SK-N-DZ (cell line): ENCODE measurements at places on chromosomes 5 and 9.

GRCh38 chr9:130227833-130228232 lies 37.7 kb upstream of the HMCN2 start:
- DNase-seq: no peak

DNA sequence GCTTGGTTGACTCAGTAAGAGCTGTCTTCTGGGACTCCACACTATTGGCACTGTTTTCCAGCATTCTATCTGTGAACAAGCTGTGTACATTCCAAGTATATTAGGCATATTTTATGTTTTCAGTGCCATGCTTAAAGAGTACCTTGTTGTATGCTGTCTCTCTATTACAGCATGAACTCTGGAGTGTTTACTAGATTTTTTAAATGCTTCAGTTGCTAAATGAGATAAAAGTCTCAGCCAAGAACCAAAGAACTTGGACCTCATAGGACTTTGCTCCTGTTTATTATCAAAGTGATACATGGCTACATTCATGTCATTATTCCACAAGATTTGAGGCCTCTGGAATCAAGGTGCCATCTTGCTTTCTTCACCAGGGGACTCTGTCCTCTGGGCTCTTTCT lies 167.2 kb downstream of the C9orf152 start:
- no peak for DNase-seq

DNA sequence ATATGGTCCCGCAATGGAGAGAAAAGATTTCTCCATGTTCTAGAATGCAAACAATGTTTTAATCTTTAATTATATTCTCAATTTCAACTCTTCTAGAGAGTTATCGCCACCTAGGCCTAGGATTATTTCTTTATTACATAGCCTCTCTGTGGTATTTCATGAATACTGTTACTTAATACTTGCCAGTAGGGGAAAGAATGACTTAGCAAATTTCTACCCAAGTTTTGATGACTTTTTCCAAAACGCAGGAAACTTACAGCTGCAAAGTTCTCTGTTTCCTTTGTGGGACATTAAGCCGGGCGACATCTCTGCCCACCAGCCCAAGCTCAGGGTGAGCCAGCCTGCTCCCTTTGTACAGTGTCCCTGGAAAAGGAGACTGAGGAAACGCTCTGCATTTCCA lies 73.8 kb downstream of the MED27 start:
- DNase-seq: no peak

DNA sequence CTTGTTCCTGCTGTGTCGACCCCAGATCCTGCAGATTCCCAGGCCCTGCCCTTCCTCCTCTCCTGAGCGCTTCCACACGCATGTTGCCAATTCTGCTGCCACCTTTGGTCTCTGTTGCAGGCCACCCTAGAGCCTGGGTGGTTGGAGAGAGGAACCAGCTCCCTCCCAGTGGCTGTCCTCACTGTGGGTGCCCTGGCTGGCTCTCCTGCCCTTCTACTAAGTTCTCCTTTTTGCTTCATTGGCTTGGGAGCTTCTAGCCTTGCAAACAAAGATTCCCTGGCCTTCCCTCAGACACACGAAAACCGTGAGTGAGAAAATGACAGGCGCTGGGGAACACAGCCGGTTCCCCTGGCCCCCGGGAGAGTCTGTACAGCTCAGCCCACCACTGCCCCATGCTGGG lies 14.2 kb upstream of the NCS1 start:
- DNase-seq: no peak

DNA sequence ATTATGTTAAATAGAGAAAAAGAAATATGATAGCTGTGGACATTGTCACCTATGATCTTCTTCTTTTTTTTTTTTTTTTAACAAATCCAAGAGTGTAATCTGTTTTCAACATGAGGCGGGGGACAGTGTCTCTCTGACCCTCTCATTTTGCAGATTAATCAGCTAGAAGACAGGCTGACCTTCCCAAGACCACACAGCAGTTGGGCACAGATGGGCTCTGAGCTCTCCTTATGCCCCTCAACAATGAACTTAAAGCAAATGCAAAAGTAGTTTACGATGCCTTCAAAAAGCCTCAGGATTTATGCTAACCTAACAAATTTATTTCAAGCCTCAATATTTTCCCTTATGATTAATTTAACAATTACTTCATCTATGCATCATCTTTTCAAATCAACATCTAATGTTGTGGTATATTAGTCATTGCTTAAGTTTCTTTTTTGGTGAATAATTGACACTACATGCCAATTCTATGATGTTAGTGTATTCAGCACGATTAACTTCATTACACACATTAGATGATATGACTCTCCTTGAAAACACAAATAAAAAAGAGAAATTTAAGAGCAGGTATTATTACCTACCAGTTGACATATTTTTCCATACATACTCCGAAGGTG lies 7.4 kb downstream of the NFIL3 start:
- DNase-seq: no peak

- DNase-seq: no peak
These were observed 41.4 kb upstream of the TIFAB start for GRCh38 chr5:135493406-135494180.

DNA sequence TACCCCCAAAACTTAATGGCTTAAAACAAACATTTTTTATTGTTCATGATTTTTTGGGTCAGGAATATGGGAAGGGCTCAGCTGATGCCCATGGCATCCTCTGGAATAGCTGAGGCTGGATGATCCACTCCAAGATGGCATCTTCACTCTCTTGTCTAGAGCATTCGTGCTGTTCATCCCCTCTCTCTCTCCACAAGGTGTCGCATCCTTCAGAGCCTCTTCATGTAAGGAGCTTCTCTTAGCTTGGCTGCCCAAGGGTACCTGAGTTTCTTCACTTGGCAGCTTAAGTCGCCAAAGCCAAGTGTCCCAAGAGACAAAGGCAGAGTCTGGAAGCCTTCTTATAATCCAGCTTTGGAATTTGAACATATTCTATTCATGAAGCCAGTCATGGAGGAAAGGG lies 294.7 kb downstream of the CHSY3 start:
- peak; percentile 35 for DNase-seq

DNA sequence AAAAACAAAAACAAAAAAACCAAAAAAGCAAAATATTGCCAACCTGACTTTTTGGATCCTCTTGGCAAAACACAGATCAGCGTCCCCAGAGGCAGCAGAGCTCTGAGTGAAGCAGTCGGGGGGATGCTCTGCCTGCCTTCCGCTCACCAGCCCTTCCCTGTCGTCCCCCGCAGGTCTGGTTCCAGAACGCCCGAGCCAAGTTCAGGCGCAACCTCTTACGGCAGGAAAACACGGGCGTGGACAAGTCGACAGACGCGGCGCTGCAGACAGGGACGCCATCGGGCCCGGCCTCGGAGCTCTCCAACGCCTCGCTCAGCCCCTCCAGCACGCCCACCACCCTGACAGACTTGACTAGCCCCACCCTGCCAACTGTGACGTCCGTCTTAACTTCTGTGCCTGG lies 20.7 kb downstream of the LHX2 start:
- no peak for DNase-seq

DNA sequence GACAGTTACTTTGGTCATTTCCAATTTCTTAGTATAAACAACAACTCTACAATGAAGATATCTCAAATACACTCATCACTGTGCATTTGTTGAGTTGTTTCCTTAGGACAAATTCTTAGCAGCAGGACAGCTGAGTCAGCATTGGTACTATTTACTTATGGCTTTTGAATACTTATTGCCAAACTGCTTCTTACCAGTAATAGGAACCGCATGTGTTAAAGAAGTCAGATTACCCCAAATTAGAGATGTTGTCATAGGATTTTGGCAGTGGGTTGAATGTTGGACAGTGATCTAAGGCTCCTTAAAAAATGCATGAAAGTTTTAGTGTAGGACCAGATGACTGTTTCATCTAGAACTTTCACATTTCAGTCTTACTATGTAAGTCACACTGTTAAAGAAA lies 280.1 kb upstream of the DMRT1 start:
- DNase-seq: no peak

- no peak for DNase-seq
These were observed 199.6 kb downstream of the SYK start for GRCh38 chr9:91001146-91001611.

DNA sequence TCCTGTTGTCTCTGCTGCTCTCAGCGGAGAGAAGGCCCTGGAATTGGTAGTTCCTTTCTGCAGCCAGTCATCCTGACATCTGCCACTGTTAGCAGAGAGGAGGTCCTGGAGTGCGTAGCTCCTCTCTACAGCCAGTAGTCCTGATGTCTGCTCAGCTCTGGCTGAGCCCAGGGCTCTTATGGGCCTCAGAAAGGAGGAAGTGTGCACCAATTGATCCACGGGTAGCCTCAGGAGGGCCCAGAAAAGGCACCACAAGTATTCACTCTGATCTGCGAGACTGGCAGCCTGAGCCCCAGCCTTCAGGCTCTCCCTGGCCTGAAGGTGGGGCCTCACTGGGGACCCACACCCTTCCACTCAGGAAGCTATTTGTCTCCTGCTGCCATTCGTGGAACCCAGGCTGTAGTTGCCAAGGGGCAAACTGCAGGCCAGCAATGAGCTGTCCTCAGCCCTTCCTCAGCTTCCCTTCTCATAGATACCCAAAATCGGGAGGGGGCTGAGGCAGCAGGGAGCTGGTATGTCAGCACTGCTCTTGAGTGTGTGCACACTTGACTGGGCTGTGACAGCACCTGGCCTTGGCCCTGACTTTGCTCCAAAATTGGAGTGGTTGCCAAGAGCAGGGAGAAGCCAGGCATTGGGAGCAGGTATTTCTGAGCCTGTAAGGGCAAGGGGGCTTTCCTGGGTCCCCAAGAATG lies 1049.5 kb upstream of the ACO1 start:
- no peak for DNase-seq

DNA sequence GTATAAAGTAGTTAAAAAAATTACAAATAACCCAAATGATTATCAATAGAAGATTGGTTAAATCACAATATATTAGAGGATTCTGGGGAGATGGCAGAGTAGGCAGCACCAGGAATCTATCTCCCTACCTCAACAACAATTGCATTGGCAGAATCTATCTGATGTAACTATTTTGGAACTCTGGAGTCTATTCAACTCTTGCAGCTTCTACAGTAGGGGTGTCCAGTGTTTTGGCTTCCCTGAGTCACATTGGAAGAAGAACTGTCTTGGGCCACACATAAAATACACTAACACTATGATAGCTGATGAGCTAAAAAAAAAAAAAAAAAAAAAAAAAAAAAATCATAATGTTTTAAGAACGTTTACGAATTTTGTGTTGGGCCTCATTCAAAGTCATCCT lies 29.2 kb upstream of the ECM2 start:
- DNase-seq: no peak

DNA sequence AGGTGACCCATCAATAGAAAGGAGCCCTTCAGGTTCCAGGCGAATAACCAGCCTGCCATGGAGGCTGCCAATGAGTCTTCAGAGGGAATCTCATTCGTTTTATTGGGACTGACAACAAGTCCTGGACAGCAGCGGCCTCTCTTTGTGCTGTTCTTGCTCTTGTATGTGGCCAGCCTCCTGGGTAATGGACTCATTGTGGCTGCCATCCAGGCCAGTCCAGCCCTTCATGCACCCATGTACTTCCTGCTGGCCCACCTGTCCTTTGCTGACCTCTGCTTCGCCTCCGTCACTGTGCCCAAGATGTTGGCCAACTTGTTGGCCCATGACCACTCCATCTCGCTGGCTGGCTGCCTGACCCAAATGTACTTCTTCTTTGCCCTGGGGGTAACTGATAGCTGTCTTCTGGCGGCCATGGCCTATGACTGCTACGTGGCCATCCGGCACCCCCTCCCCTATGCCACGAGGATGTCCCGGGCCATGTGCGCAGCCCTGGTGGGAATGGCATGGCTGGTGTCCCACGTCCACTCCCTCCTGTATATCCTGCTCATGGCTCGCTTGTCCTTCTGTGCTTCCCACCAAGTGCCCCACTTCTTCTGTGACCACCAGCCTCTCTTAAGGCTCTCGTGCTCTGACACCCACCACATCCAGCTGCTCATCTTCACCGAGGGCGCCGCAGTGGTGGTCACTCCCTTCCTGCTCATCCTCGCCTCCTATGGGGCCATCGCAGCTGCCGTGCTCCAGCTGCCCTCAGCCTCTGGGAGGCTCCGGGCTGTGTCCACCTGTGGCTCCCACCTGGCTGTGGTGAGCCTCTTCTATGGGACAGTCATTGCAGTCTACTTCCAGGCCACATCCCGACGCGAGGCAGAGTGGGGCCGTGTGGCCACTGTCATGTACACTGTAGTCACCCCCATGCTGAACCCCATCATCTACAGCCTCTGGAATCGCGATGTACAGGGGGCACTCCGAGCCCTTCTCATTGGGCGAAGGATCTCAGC lies at the start of gene OR1K1:
TSS of gene OR1K1 (plus strand) at position 58 of the 995 bp plus-strand sequence. CDS start at position 58, 0 bp downstream.
- no peak for DNase-seq
